ENCODE measurements at places on chromosomes 11 and 22. TPM values are rescaled to one million over a fixed set of nuclear protein-coding genes. Genes with fewer than 3 reads are reported as not detected.

DNA sequence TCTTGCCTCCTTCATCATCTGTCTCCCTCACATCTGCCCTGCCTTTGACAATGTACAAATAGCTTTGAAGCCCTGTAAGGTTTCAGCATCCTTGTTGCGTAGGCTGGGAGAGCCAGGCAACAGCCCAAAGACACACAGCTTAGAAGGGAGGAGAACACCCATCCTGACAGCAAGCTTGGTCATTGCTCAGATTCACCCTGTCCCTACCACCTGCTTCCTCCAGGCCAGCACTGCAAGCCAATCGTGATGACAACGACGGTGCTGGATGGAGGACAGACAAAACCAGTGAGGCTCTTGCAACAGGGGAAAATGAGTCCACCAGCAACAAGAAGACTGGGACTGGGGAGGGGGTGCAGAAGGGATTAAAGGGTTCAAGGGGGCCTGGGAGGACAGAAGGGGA, 32.9 kb upstream of the CD5 start:
- H3K36me3 ChIP-seq, result peaks cover 65% of the 10 kb centered on the region
- H3K27ac ChIP-seq, result peak overlapping the region; percentile 37
- peaks cover 87% of the 10 kb centered on the region for H3K4me1 ChIP-seq
- no peaks in the 10 kb centered on the region for H3K27me3 ChIP-seq
- H3K4me3 ChIP-seq, result no peak overlapping the region

DNA sequence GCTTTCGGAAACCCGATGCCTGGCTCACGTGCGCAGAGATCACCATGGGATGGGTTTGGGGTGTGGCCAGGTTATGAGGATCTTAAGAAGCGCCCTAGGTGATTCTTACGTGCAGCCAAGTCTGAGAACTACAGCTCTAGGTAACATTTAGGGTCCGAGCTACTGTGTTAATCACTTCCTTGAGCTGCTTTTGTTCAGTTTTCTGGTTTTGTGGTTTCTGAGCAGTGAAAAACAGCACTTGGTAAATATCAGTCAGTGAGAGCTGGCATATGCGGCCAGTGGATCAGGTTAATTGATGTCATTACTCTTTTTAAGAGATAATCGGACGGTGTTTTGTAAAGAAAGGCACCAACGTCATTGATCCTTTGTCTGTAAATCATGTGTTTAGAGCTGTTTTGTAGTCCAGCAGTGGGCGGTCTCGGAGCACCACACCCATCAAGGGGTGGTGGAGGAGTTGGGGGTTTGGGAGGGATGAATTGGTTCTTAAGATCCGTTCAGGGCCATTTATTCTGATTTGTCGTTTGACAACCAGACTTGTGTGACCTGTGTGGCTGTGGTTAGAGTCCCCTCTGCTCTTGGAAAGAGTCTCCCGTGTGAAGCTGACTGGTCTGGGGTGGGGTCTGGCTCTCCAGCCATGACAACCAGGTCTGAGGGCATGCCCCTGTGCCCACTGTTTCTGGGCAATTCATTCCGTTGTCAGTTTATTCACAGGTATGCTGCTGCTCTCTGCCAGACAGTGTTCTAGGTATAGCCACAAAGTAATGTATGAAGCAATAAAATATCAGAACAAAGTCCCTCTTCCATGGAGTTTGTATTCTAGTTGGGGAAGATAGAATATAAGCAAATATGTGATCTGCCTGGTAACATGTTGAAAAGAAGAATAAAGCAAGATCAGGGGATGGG, 61.9 kb upstream of the SORL1-AS1 start:
- peaks cover 72% of the 10 kb centered on the region for H3K4me1 ChIP-seq
- peaks cover 77% of the 10 kb centered on the region for H3K36me3 ChIP-seq
- DNase-seq, result peak; percentile 43
- H3K4me3 ChIP-seq, result peak overlapping the region; percentile 39

GRCh38 chr11:106156290-106156937, 79.0 kb downstream of the AASDHPPT start:
- no peak overlapping the region for H3K27ac ChIP-seq
- no peaks in the 10 kb centered on the region for H3K36me3 ChIP-seq
- H3K27me3 ChIP-seq, result peaks cover 8% of the 10 kb centered on the region
- H3K4me3 ChIP-seq, result no peak overlapping the region
- peaks cover 3% of the 10 kb centered on the region for H3K4me1 ChIP-seq

- peaks cover 2% of the 10 kb centered on the region for H3K27me3 ChIP-seq
- no peaks in the 10 kb centered on the region for H3K4me1 ChIP-seq
- DNase-seq, result no peak
- H3K36me3 ChIP-seq, result peaks cover 2% of the 10 kb centered on the region
- no peak overlapping the region for H3K27ac ChIP-seq
Measured at GRCh38 chr22:33227791-33228190, 169.6 kb upstream of the SYN3 start.

DNA sequence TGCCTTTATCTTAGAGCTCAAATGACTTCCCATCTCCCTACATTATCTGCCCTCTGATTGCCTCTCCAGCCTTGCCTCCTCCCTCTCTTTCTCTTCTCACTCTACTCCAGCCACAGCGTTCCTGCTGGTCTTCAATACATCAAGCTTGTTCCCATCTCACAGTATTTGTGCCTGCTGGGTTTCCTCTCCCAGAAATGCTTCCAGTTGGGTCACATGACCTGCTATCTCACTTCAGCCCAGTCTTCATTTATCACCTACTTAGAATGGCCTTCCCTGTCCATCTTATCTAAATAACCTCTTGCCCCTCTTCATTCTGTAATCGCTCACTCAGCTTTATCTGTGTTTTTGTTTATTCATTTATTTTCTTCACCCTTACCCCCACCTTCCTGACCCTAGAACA, 61.8 kb upstream of the FAR1 start:
- H3K36me3 ChIP-seq, result no peaks in the 10 kb centered on the region
- DNase-seq, result no peak
- H3K27me3 ChIP-seq, result peaks cover 2% of the 10 kb centered on the region

DNA sequence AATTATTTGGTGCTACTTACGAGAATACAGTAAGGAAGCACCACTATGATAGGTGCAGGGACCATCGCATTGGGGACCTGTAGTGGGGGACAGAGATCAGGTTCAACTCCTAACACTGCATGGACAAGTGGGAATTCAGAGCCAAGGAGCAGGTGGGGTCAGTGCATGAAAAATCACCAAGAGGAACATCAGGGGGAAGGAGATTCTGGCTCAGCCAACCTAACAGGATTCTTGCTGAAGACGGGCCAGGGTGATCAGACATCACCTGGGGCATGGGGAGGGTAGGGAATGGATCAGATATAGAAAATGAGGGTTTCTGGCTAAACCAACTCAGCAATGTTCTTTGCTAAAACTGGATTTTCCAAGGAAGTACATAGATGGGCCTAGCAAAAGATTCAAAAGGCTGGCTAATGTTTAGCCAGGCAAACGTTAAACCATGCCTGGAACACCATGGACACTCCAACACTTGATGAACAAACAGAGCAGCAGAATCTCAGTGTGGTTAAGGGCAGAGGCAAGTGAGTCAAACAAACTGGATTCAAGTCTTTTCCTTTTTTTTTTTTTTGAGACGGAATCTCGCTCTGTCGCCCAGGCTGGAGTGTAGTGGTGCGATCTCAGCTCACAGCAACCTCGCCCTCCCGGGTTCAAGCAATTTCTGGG, 70.0 kb downstream of the MICAL3 start:
- H3K4me3 ChIP-seq, result no peak overlapping the region
- no peaks in the 10 kb centered on the region for H3K27me3 ChIP-seq
- no peak overlapping the region for H3K27ac ChIP-seq
- H3K36me3 ChIP-seq, result no peaks in the 10 kb centered on the region
- no peaks in the 10 kb centered on the region for H3K4me1 ChIP-seq

DNA sequence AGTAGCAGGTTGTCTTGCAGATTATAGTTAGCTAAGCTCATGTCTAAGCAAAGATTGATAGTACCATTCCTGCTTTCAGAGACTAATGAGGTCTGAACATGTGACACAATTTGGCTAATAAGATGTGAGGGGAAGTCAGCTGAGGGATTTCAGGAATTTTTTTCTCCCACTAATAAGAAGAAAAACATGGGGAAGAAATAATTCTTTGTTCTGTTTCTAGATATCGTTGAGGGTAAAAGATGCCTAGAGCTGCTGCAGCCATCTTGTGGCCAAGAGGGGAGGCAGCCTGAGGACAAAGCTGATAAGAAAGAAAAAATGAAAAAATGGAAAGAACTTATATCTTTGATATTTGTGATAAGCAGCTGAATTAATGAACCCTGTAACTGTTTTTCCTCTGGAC, 1334.4 kb downstream of the LRRC4C start:
- H3K4me1 ChIP-seq, result no peaks in the 10 kb centered on the region
- no peaks in the 10 kb centered on the region for H3K27me3 ChIP-seq
- no peak overlapping the region for H3K27ac ChIP-seq
- no peak for DNase-seq
- H3K4me3 ChIP-seq, result no peak overlapping the region

DNA sequence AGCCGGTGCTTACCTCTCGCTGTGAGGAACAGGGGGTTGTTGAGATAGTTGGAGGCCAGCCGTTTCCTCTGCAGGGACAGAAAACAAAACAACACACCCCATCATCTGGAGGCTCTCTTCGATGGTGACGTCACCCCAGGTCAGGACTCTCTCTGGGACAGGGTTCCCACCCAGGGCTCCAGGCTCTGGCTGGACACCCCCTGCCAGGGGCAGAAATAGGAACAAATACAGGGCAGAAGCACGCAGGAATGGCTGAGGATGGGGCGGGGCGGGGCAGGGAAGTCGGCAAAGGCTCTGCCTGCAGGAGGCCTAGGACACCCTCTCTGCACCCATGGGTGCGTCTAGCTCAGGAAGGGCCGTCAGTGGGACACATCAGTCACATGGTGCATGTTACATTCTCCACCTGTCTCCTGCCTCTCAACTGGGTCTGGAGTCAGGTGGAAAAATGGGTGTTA, 118.5 kb downstream of the PHF21B start:
- no peak overlapping the region for H3K27ac ChIP-seq
- H3K36me3 ChIP-seq, result no peaks in the 10 kb centered on the region
- DNase-seq, result no peak
- H3K27me3 ChIP-seq, result no peaks in the 10 kb centered on the region

GRCh38 chr22:39563571-39564428, 6.8 kb upstream of the CACNA1I start:
- no peak overlapping the region for H3K27ac ChIP-seq
- peaks cover 6% of the 10 kb centered on the region for H3K27me3 ChIP-seq
- no peaks in the 10 kb centered on the region for H3K36me3 ChIP-seq
- no peak for DNase-seq
- no peak overlapping the region for H3K4me3 ChIP-seq

DNA sequence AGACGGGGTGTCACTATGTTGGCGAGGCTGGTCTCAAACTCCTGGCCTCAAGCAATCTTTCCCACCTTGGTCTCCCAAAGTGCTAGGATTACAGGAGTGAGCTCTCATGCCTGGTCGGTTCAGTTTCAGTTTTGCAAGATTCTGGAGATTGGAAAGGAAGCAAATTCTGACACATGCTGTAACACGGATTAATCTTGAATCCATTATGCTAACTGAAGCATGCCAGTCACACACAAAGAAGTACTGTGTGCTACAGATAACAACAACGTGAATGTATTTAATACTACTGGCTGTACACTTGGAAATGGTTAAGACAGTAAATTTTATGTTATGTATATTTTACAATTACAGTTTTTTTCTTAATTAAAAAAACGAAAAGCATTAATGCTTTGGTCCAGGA, 107.6 kb downstream of the MED15 start:
- DNase-seq, result no peak
- H3K4me1 ChIP-seq, result no peaks in the 10 kb centered on the region
- no peaks in the 10 kb centered on the region for H3K36me3 ChIP-seq
- no peak overlapping the region for H3K4me3 ChIP-seq
- no peaks in the 10 kb centered on the region for H3K27me3 ChIP-seq

DNA sequence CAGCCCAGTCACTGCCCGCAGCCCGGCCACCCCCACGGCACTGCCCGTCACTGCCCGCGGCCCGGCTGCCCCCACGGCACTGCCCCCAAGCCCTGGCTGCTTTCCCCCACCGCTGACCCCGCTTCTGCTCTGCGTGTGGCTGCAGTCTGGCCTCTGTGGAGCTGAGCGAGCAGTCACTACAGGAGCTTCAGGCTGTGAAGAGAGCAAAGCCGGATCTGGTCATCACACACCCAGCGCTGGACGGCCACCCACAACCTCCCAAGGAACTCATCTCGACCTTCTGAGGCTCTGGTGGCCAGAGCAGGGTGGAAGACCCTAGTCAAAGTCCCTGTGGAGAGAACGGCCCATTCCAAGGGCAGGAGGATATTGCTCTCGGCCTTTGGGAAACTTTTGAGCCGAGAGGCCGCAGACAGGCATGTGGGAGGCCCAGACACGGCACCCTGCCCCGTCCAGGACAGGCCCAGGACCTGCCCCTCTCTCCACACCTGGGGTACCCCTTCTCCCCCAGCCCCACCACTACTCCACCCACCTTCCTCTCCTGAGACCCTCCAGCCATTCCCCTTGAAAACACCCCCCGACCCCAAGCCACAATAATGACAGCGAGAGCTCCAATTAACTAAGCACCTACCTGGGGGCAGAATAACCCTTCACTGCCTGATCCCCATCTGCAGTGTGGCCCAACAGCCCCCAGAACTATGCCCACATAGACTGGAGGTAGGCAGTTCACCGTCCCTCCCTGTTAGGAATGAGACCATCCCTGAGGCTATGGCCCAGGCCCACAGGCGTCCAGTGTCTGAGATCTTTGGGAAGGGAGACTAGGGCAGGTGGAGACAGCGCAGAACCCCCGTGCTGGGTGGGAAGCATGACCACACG, 3.7 kb upstream of the PGGHG start:
- peaks cover 8% of the 10 kb centered on the region for H3K27me3 ChIP-seq
- peaks cover 62% of the 10 kb centered on the region for H3K4me1 ChIP-seq
- peaks cover 44% of the 10 kb centered on the region for H3K36me3 ChIP-seq
- H3K4me3 ChIP-seq, result peak overlapping the region; percentile 16
- H3K27ac ChIP-seq, result peak overlapping the region; percentile 70

- no peak overlapping the region for H3K27ac ChIP-seq
- no peaks in the 10 kb centered on the region for H3K27me3 ChIP-seq
- no peak for DNase-seq
Measured at GRCh38 chr22:23715806-23716375, 25.1 kb downstream of the RGL4 start.

- H3K27ac ChIP-seq, result no peak overlapping the region
- H3K27me3 ChIP-seq, result peaks cover 2% of the 10 kb centered on the region
- H3K4me1 ChIP-seq, result peaks cover 30% of the 10 kb centered on the region
- peak overlapping the region; percentile 18 for H3K4me3 ChIP-seq
- no peak for DNase-seq
Measured at GRCh38 chr22:25567251-25567675, 2.8 kb downstream of the GRK3 start.

GRCh38 chr22:16783930-16784354, 41.3 kb downstream of the XKR3 start:
- no peaks in the 10 kb centered on the region for H3K36me3 ChIP-seq
- H3K4me3 ChIP-seq, result no peak overlapping the region
- peaks cover 2% of the 10 kb centered on the region for H3K27me3 ChIP-seq
- no peak for DNase-seq
- H3K27ac ChIP-seq, result no peak overlapping the region

GRCh38 chr11:67051180-67051893, 5.3 kb upstream of the RHOD start:
- H3K36me3 ChIP-seq, result no peaks in the 10 kb centered on the region
- peaks cover 6% of the 10 kb centered on the region for H3K27me3 ChIP-seq
- H3K4me3 ChIP-seq, result no peak overlapping the region
- peaks cover 11% of the 10 kb centered on the region for H3K4me1 ChIP-seq
- H3K27ac ChIP-seq, result no peak overlapping the region
- no peak for DNase-seq

The FAM111B gene
- total RNA-seq, result 18.3 TPM

The NCAM1 gene
- total RNA-seq, result 0.56 TPM

The CELSR1 gene
- 0.25 TPM for total RNA-seq

The NRXN2 gene
- 0.07 TPM for total RNA-seq

The NCF4 gene
- total RNA-seq, result 2.9 TPM

The CDON gene
- total RNA-seq, result 3.2 TPM

The CDC42EP2 gene
- total RNA-seq, result 1.2 TPM
